Naive B cell (primary cell): ENCODE measurements at places on chromosomes 6 and 20.

- H3K27me3 ChIP-seq = no peaks in the 10 kb centered on the region
- H3K4me1 ChIP-seq = peaks cover 18% of the 10 kb centered on the region
- H3K36me3 ChIP-seq = peaks cover 8% of the 10 kb centered on the region
- no peak overlapping the region for H3K27ac ChIP-seq
- no peak for DNase-seq
- no peak overlapping the region for H3K4me3 ChIP-seq
These were observed 18.0 kb downstream of the HRH3 start for GRCh38 chr20:62202083-62202395.

DNA sequence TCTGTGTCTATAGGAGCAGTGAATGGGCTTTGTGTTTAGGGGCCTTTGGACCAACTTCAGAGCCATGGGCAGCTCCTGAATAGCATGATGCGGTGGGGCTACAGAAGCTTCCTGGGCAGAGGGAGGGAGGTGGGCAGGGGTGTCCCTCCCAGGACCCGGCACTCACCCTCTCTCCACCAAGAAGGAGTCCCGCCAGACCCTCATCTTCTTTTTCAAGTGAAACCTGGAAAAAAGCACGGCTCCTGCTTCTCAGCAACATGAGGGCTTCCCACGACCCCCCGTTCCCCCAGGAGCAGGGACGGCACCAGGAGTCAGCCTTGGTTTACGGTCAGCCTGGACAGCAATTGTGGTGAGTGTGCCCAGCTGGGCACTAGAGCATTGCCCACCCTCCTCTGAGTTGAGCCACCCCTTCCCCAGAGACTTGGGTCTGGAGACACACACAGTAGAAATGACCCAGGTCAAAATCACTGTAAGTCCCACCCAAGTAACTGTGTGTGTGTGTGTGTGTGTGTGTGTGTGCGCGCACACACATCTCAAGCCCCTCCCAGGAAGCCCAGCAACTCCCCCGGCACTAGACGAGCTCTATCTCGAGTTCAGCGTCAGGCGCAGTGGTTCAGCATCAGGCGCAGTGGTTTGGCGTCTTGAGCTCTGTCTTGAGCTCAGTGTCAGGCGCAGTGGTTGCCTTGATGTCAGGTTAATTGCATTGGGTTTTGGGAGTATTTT, 108.2 kb downstream of the SULF2 start:
- H3K27me3 ChIP-seq = peaks cover 4% of the 10 kb centered on the region
- DNase-seq = no peak
- no peaks in the 10 kb centered on the region for H3K4me1 ChIP-seq
- no peaks in the 10 kb centered on the region for H3K36me3 ChIP-seq

GRCh38 chr20:6664574-6664973, 102.9 kb upstream of the BMP2 start:
- no peaks in the 10 kb centered on the region for H3K4me1 ChIP-seq
- no peaks in the 10 kb centered on the region for H3K36me3 ChIP-seq
- H3K27ac ChIP-seq = no peak overlapping the region
- H3K4me3 ChIP-seq = no peak overlapping the region
- no peak for DNase-seq
- peaks cover 4% of the 10 kb centered on the region for H3K27me3 ChIP-seq

GRCh38 chr6:121503589-121503991, 68.1 kb downstream of the GJA1 start:
- no peaks in the 10 kb centered on the region for H3K27me3 ChIP-seq
- H3K4me1 ChIP-seq = no peaks in the 10 kb centered on the region
- no peak for DNase-seq
- no peaks in the 10 kb centered on the region for H3K36me3 ChIP-seq

DNA sequence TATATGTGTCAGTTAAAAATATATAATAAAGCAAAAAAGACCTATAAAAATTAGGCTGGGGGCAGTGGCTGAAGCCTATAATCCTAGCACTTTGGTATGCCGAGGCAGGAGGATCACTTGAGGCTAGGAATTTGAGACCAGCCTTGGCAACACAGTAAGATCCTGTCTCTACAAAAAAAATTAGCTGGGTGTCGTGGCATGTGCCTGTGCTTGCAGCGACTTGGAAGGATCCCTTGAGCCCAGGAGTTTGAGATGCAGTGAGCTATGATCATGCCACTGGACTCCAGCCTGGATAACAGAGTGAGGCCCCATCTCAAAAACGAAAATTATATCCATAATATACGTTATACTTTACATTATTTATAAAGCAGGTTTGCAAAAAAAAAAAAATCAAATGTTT, 20.7 kb downstream of the TRDN start:
- no peak overlapping the region for H3K27ac ChIP-seq
- no peaks in the 10 kb centered on the region for H3K36me3 ChIP-seq
- no peaks in the 10 kb centered on the region for H3K27me3 ChIP-seq
- H3K4me1 ChIP-seq = no peaks in the 10 kb centered on the region
- no peak for DNase-seq

- peaks cover 21% of the 10 kb centered on the region for H3K36me3 ChIP-seq
- peak overlapping the region; percentile 54 for H3K27ac ChIP-seq
- H3K4me3 ChIP-seq = peak overlapping the region; percentile 35
These were observed 93.1 kb downstream of the CHD6 start for GRCh38 chr20:41524980-41525613.

GRCh38 chr6:118544105-118544504, 4.0 kb upstream of the PLN start:
- no peaks in the 10 kb centered on the region for H3K36me3 ChIP-seq
- DNase-seq = no peak
- no peak overlapping the region for H3K4me3 ChIP-seq

- peaks cover 8% of the 10 kb centered on the region for H3K27me3 ChIP-seq
- H3K27ac ChIP-seq = peak overlapping the region; percentile 96
- H3K36me3 ChIP-seq = peaks cover 8% of the 10 kb centered on the region
These were observed 639 bp upstream of the PPIL1 start for GRCh38 chr6:36875250-36875633.

- no peak for DNase-seq
- H3K27me3 ChIP-seq = no peaks in the 10 kb centered on the region
- H3K36me3 ChIP-seq = peaks cover 35% of the 10 kb centered on the region
- H3K27ac ChIP-seq = no peak overlapping the region
These were observed 22.1 kb downstream of the SNHG17 start for GRCh38 chr20:38412877-38413577.

GRCh38 chr6:81838031-81838430, 85.5 kb upstream of the TENT5A start:
- no peaks in the 10 kb centered on the region for H3K36me3 ChIP-seq
- peaks cover 7% of the 10 kb centered on the region for H3K4me1 ChIP-seq
- H3K27ac ChIP-seq = no peak overlapping the region
- H3K27me3 ChIP-seq = peaks cover 12% of the 10 kb centered on the region
- no peak overlapping the region for H3K4me3 ChIP-seq

GRCh38 chr6:72825315-72825911, 203.5 kb downstream of the KCNQ5 start:
- peaks cover 10% of the 10 kb centered on the region for H3K36me3 ChIP-seq
- no peak overlapping the region for H3K4me3 ChIP-seq
- H3K27me3 ChIP-seq = no peaks in the 10 kb centered on the region
- H3K27ac ChIP-seq = peak overlapping the region; percentile 85
- DNase-seq = no peak
- H3K4me1 ChIP-seq = peaks cover 28% of the 10 kb centered on the region

GRCh38 chr6:90478278-90478677, 108.6 kb downstream of the MAP3K7 start:
- H3K4me1 ChIP-seq = peaks cover 37% of the 10 kb centered on the region
- DNase-seq = no peak
- H3K27ac ChIP-seq = peak overlapping the region; percentile 50
- H3K4me3 ChIP-seq = no peak overlapping the region
- no peaks in the 10 kb centered on the region for H3K36me3 ChIP-seq

DNA sequence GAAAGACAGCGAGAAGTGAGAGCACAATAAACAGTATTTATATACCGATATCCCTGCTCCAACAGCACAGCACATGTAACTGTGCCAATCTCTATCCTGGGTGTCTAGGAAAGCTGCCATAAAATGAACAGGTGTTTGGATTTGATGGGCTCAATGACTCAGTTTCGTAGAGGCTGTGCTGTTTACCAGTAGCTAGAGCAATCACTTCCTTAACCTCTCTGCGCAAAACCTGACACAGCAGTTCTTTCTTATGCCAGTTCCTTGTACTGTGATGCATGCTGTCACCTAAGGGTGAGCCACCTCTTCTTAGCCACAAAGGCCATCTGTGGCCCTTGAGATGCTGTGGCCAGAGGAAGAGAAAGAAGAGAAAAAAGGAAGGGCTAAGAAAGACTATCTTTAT, 59.3 kb downstream of the SHPRH start:
- H3K4me3 ChIP-seq = no peak overlapping the region
- DNase-seq = no peak
- H3K4me1 ChIP-seq = peaks cover 24% of the 10 kb centered on the region
- peak overlapping the region; percentile 64 for H3K27ac ChIP-seq
- H3K27me3 ChIP-seq = no peaks in the 10 kb centered on the region
- H3K36me3 ChIP-seq = peaks cover 42% of the 10 kb centered on the region

- DNase-seq = no peak
- H3K36me3 ChIP-seq = no peaks in the 10 kb centered on the region
- H3K27me3 ChIP-seq = no peaks in the 10 kb centered on the region
- peak overlapping the region; percentile 5 for H3K27ac ChIP-seq
- peaks cover 45% of the 10 kb centered on the region for H3K4me1 ChIP-seq
These were observed 66.5 kb upstream of the TENT5A start for GRCh38 chr6:81818901-81819361.

- no peaks in the 10 kb centered on the region for H3K4me1 ChIP-seq
- no peaks in the 10 kb centered on the region for H3K27me3 ChIP-seq
These were observed 28.9 kb downstream of the IRAK1BP1 start for GRCh38 chr6:78896227-78896626.

- H3K4me1 ChIP-seq = no peaks in the 10 kb centered on the region
- DNase-seq = no peak
- H3K4me3 ChIP-seq = no peak overlapping the region
- H3K27me3 ChIP-seq = no peaks in the 10 kb centered on the region
- H3K27ac ChIP-seq = no peak overlapping the region
These were observed 17.2 kb upstream of the TPD52L1 start for GRCh38 chr6:125136378-125136777.

GRCh38 chr6:79246891-79247290, 12.4 kb upstream of the HMGN3 start:
- no peaks in the 10 kb centered on the region for H3K36me3 ChIP-seq
- no peak for DNase-seq
- H3K4me3 ChIP-seq = no peak overlapping the region
- H3K4me1 ChIP-seq = peaks cover 9% of the 10 kb centered on the region
- H3K27ac ChIP-seq = no peak overlapping the region
- H3K27me3 ChIP-seq = no peaks in the 10 kb centered on the region

GRCh38 chr20:48760403-48760983, 67.3 kb downstream of the PREX1 start:
- H3K36me3 ChIP-seq = peaks cover 16% of the 10 kb centered on the region
- DNase-seq = peak; percentile 48
- no peaks in the 10 kb centered on the region for H3K27me3 ChIP-seq

GRCh38 chr20:15799871-15800270, 773.4 kb downstream of the KIF16B start:
- peaks cover under 1% of the 10 kb centered on the region for H3K4me1 ChIP-seq
- peaks cover under 1% of the 10 kb centered on the region for H3K36me3 ChIP-seq
- no peak overlapping the region for H3K27ac ChIP-seq
- H3K27me3 ChIP-seq = no peaks in the 10 kb centered on the region
- H3K4me3 ChIP-seq = no peak overlapping the region

DNA sequence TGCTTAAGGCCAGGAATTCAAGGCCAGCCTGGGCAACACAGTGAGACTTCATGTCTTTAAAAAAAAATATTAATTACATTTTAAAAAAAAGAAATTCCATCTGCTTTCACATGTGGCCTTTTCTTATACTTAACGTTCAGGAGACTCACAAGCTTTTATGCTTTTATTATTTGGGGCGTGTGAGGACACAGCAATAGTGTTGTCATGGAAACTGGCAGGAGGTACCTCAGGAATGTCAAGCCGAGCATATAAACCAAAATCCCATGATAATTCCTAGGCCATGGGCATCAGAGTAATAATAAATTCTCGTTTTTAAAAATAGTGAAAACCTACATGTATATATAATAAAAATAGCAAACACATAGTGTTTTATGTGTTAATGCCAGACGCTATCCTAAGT, 89.8 kb downstream of the IYD start:
- DNase-seq = no peak
- H3K36me3 ChIP-seq = no peaks in the 10 kb centered on the region
- H3K4me1 ChIP-seq = peaks cover 7% of the 10 kb centered on the region
- peaks cover 5% of the 10 kb centered on the region for H3K27me3 ChIP-seq
- H3K27ac ChIP-seq = no peak overlapping the region

DNA sequence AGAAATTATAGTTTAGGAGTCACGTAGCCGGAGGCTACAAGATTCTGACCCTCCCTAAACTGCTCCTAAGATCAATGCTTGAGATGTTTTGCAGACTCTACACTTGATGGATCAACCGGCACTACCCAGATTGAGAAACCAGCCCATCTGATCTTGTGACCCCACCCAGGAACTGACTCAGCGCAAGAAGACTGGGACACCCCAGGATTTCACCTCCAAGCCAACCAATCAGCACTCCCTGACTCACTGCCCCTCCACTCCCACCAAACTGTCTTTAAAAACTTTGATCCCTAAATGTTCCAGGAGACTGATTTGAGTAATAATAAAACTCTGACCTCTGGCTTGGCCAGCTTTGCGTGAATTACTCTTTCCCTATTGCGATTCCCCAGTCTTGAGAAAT, 99.8 kb downstream of the OPRM1 start:
- no peak overlapping the region for H3K27ac ChIP-seq

DNA sequence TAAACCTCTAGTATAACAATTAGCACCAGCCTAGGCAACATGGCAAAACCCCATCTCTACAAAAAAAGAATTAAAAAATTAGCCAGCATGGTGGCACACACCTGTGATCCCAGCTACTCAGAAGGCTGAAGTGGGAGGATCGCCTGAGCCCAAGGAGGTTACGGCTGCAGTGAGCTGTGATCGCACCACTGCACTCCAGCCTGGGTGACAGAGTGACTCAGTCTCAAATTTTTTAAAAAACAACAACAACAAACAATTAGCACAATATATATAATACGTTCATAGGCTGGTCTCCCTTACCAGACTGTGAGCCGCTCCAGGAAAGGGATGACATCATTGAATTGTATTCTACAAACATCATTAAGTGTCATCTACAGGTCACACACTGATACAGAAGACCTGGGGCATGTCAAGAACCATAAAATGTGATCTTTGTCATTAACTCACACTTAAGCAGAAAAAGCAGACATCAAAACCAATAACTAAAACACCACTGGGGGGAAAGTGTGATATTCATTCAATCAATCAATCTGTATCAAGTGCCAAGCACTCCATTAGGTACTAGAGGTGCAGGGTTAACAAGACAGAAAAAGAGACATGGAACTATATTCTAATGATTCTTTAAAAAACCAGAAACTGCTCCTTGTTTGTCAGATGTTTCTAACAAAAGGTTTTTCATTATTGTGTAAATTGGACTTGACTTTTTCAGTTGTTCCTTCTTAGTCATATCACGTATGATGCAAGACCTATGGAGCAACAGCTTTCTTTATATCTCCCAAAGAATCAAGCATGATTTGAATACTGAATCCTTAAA, 17.8 kb downstream of the MAP3K5 start:
- peaks cover 43% of the 10 kb centered on the region for H3K4me1 ChIP-seq
- no peaks in the 10 kb centered on the region for H3K27me3 ChIP-seq
- H3K4me3 ChIP-seq = peak overlapping the region; percentile 76
- peak overlapping the region; percentile 17 for H3K27ac ChIP-seq
- no peak for DNase-seq
